ENCODE measurements at places on chromosomes 2 and 18. TPM values are rescaled to one million over a fixed set of nuclear protein-coding genes. Genes with fewer than 3 reads are reported as not detected.

- DNase-seq: peak; percentile 19
These were observed 359 bp downstream of the FRZB start for GRCh38 chr2:182866095-182866460.

Gene SERPINB3
- not detected for total RNA-seq

- no peak for DNase-seq
These were observed 94.4 kb downstream of the MEP1B start for GRCh38 chr18:32284284-32284683.

DNA sequence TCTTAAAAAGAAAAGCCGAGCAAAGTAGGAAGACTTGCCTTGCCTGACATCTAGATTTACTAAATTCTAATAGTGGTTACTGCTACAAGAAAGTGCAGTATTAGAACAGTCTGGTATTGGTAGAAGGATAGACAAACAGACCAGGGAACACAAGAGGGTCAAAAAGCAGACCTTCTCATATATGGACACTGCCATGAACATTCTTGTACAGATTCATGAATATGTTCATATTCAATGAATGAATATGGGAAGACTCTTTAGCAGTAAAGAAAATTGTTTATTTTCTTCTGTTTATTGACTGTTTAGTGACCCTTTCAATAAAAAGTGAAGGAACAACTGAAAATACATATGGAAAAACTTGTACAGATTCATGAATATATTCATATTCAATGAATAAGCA lies 37.6 kb downstream of the DTNB start:
- no peak for DNase-seq

DNA sequence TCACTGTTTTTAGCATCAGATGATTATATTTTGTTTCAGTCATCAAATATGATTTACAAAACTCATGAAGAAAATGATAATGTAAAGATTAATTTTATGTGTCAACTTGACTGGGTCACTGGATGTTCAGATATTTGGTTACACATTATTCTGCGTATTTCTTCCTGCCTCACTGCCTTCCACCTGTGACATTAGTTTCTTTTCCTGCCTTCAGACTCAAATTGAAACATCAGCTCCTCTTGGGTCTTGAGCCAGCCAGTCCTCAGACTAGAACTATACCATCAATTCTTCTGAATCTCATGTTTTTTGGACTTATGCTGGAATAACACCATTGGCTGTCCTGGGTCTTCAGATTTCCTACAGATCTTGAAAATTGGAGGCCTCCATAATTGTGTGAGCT lies 96.7 kb downstream of the ZNF385B start:
- DNase-seq: no peak

Gene CROCC2
- total RNA-seq: not detected

DNA sequence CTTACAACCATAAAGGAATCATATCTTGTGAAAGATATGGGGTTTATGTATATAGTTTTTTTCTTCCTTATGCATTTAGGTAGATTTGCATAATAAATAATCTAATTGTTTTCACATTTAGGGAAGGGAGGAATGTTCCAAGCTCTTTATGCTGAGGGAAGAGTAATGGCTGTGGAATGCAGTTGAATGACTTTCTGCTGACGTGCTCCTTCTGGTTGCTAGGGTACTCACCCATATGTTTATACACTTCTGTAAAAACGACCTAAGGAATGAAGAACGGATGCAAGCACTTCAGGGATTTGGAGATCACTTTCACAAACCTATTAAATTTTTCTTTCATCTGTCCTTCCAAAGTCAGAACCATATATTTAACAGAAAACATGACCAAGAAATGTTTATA lies 29.2 kb upstream of the PPP4R1 start:
- DNase-seq: no peak

GRCh38 chr18:61702007-61702406 lies 190.8 kb downstream of the RNF152 start:
- no peak for DNase-seq

Gene HNMT
- not detected for total RNA-seq

- no peak for DNase-seq
These were observed 419.9 kb downstream of the STK39 start for GRCh38 chr2:167827352-167828097.

- no peak for DNase-seq
These were observed 162.7 kb downstream of the PKP4 start for GRCh38 chr2:158619496-158619895.

DNA sequence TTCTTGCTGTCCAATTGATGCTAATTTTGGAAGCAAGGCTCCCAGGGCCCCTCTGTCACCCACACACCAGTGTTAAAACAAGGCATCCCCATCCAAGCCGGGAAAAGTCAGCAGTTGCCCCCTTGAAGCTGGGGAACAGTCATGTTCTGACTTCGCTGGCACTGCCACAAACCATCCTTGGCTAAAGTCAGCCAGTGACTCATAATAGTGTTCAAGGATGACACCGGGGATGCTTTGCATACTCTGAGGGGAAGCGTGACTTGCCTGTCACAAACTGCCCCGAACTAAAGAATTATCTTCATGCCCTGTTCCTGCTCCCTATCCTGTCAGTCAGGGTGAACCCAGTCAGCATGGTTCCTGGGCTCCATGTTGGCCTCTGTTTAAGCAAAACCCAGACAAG lies 37.0 kb downstream of the TGFA start:
- peak; percentile 11 for DNase-seq

Gene PNKD
- 37.5 TPM for total RNA-seq

Gene MAL
- not detected for total RNA-seq

Gene GLB1L
- total RNA-seq: 6.4 TPM

- DNase-seq: no peak
These were observed 42.3 kb downstream of the SMAD2 start for GRCh38 chr18:47888156-47888555.

DNA sequence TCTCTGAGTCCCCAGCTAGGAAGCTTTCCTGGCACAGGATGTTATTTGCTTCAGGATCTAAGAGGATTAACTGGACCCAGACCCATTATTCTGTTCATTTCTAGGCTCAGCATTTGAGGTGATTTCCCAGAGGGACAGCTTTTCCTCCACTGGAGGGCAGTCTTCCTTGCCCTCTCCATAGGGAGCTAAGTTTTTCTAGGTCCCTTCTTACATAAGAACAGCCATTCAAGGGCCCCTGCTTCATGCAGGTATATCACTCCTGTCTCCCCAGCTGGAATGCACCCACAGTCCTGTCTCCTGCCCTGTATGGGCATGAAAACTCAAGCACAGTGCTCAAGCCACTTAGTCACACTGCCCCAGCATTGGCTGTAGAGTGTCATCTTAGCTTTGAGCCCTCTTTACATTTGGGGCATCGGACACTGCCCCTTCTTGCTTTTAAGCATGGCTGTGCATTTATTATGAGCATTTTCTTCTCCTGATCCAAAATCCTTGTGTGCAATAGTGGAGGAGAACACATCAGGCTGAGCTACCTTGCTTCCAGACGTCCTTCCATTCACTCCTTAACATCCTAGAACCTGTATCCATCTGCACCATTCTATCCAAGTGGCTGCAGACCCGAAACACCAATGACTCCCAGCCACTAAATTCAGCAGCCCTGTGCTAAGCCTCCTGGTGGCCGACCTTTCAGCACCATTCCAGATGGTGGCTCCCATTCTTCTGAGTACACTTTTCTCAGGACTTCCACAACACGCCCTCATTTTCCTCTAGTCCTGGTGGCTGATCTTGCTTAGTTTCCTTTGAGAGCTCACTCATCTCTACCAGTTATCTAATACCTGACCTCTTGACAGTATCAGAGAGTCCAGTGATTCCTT lies 80.0 kb downstream of the COPS8 start:
- no peak for DNase-seq

DNA sequence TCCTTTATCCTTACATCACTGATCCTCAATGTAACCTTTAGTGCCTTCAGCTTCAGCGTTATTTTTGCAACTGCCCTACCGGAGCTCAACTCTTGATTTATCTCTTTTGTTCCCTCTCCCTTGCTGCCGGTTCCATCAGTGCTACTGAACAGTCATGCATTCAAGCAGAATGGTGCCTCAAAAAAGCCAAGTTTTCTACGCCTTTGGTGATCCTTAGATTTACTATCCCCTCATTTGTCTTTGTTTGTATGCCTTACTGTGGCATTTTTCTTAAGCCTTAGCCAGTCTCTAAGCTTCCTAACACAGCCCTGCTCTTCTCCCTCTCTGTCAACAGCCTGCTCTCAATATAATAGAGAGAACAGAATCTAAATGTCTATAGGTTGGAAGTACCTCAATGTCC lies 847.7 kb downstream of the CPS1 start:
- no peak for DNase-seq

Gene ATP6V1B1
- not detected for total RNA-seq

GRCh38 chr2:69298261-69298660 lies 88.8 kb downstream of the GFPT1 start:
- DNase-seq: no peak

- DNase-seq: no peak
These were observed 24.5 kb downstream of the IMPA2 start for GRCh38 chr18:12005538-12006487.

Gene DHRS9
- not detected for total RNA-seq

GRCh38 chr2:9813312-9814128 lies 29.8 kb upstream of the TAF1B start:
- peak; percentile 74 for DNase-seq

GRCh38 chr2:168722592-168722991 lies 79.8 kb upstream of the NOSTRIN start:
- DNase-seq: no peak

DNA sequence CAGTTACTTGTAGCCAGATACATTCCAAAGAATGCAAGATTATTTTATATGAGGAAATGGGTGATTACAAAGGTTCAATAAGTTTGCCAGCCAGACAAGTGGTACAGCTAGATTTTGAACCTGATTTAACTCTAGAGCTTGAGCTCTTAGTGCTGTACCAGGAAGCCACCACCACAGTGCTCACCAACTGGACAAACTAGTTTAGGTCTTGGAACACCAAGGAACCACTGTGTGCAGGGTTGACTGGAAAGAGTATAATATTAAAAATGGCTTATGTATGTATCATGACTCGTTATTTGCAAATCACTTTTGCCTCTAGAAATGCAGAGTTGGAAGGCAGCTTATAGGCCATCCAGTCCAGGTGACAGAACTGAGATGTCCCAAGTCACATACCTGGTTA lies 177.2 kb downstream of the TXNL1 start:
- no peak for DNase-seq

Gene IL1R2
- not detected for total RNA-seq

Gene GALNT14
- total RNA-seq: not detected
